ENCODE measurements at places on chromosomes 6 and 20.

DNA sequence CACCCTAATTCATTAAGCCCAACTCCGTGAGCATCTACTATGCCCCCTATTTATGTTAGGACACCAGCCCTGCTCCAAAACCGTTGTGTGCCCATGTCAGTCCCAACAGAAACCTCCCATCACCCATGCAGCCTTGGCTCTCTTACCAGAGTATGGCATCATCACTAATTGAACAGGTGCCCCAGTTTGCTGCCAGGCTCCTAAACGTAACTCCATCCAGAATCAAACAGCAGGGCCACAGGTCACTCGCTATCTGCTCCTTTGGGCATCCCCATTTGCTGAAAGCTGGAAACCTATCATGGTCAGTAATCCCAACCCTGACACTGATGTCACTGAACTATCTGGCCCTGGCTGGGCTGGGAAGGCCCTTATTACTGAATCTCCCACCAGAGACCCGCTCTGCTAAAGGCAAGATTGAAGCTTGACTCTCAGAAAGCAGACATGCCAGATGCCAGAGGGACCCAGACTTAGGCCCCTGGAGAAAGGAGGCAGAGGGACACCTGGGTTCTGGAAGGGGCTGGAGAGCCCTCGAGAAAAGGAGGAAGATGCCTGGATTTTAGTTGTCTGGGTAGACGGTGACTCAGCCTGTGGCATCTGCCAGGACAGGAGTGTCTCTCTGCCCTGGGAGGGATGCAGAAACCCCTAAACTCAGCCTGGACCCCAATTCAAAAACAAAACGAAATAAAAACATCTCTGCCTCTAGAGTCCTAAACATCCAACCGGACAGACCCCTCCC is 14.0 kb downstream of the MUCL3 start:
- no peak for DNase-seq

DNA sequence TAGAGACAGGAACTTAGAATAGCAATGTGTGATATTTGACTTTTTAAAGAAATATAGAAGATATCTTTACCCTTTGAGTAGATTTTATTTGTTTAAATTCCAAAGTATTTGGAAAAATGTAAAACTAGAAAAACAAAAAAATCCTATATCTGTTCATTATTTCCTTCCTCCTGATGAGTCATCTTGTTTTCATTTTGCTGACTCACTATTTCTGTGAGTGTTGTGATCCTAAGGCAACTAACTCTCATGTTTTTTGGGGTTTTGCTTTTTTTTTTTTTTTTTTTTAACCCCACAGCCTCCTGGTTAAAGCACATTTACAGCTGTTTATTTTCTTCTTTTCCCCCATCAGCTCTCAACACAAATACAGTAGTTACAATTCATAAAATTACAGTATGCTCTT is 37.8 kb upstream of the THEMIS start:
- DNase-seq = no peak

DNA sequence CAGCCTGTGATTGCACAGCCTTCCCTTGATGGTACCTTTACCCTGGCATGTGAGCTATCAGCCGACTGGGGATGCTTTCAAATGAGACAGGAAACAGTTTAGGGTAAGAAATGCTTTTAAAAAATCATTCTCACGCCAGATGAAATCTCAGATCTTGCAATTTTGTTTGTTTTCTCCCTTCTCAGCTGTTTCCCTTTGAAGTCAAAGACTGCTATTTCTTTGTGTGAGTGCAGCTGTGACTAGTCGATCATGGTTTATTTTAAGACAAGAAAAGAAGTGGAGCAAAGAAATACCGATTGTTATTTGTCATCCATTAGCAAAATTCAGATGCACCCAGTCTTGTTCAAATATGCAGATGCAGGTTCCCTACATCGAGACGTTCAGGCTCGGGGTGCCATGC is 489.7 kb downstream of the QKI start:
- DNase-seq = no peak

DNA sequence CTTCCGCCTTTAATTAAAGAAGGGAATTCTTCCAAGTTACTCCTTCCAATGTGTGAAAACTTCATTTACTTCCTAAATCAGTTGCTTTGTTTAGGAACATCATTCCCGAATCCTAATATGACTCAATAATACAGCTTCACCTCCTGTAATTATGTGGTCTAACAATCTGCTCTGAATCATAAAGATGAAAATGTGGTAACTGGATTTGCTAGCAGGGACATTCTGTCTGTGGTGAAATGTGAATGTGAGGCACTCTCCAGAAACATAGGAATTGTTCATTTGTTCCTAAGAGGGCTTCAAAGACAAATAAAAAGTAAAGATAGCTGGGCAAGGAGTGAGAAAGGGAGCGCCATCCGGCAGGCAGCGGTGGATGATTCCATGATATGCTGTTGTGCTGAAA is 678.1 kb downstream of the KIF16B start:
- no peak for DNase-seq

GRCh38 chr6:98044791-98045470 is 761.9 kb upstream of the MMS22L start:
- no peak for DNase-seq

Measured in GM12891 (cell line).